ENCODE measurements at places on chromosomes 3 and 15. TPM values are rescaled to one million over a fixed set of nuclear protein-coding genes. Genes with fewer than 3 reads are reported as not detected.
A peak's percentile ranks its signal among the peaks of the same experiment; 100 is the strongest.

GRCh38 chr3:52845157-52845556 lies 10.3 kb upstream of the MUSTN1 start:
- DNase-seq: no peak

The AMT gene
- total RNA-seq: 3.5 TPM

DNA sequence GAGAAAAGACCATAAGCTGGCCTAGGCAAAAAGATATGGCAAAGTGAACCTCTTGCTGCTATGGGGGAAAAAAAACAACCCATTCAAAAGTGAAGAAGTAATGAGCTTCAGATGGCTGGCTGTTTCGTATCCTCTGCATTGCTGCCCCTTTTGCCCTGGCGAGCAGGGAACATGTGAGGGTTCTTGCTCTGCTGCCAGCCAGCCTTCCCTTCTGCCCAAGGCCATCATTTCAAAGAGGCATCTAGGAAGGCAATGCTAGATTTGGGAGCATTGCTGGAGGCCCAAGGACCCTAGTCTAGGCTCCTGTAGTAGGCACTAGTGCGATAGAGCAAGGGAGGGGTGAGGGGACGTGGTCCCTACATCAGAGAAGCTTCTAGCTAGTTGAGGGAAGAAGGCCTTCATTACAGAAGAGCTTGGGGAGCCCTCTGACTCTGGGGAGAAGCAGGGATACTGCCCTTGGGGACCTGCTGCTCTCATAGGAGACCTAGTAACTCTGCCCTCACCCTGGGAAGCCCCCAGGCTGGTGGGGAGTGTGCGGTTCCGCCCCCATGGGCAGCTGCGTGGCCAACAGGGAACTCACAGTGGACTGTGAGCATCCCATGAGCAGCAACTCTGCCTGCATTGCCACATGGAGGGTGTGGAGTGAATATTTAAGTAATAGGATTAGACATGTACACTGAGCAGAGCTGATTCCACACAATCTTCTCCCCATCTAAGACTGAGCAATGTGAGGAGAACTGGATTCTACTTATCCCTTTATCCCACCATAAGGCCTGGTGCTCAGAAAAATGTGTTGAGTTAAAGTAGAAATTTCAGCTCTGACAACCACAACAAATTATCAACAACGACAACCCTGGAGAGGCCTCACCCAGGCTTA lies 21.3 kb downstream of the ITGA11 start:
- DNase-seq: peak; percentile 85

- no peak for DNase-seq
These were observed 96.6 kb upstream of the PLXND1 start for GRCh38 chr3:129702934-129703712.

- DNase-seq: no peak
These were observed 50.6 kb downstream of the CFAP20DC start for GRCh38 chr3:58999134-58999773.

The TEX55 gene
- total RNA-seq: not detected

DNA sequence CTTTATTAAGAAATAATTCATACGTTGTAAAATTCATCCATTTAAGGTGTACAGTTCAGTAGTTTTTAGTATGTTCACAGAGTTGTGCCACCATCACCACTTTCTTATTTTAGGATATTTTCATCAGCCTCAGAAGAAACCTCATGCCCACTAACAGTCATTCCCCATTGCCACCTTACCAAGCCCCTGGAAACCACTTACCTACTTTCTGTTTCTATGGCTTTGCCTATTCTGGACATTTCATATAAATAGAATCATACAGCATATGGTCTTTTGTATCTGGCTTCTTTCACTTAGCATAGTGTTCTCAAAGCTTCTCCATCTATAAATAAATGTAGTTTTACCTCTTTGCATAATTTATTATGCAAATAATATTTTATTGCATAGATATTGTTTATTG lies 6.6 kb downstream of the FETUB start:
- DNase-seq: no peak

- DNase-seq: peak; percentile 60
These were observed 57.8 kb upstream of the KY start for GRCh38 chr3:134708671-134709070.

DNA sequence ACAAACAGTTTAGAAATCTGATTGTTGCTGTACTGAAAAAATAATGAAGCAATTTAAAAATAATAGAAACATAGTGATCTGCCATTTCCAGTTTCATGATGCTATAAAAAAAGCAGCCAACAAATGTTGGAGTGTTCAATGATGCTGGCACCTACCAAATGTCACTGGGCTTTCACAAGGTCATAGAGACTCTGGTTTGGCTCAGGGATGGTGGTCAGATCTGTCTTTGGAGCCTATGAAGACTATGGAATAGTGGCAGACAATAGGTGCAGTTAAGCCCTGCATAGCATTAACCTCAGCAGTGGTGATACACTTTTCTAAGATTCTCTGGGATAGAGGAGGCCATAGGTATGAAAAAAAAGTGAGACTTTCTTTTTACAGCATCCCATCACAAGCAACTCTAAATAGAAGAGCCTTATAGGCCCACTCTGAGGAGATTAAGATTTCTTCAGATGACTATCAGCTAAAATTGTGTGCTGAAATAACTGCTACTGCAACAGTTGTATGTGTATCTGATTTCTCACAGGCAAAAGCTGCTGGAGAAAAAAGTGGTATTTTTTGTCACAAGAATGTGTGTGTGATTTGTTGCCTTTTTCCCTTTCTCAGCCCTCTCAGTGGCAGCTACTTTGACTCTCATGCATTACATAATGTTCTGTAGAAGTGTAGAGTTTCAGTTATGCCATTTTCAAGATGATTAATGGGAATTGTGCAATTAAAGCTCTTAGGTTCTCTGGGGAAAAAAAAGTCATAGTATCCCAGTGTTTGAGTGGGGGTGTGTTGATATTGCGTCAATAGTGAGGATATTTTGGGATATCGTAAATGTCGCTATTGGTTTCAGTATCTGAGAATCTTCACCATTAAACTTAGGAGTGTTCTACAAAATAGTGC lies 137.4 kb downstream of the MBNL1 start:
- DNase-seq: no peak

- DNase-seq: no peak
These were observed 29.3 kb downstream of the RFT1 start for GRCh38 chr3:53100818-53101466.

The KNG1 gene
- total RNA-seq: not detected

GRCh38 chr15:45123397-45123796 lies 6.3 kb downstream of the DUOXA1 start:
- no peak for DNase-seq

GRCh38 chr3:188205992-188206416 lies 52.0 kb downstream of the LPP start:
- DNase-seq: no peak

- peak; percentile 91 for DNase-seq
These were observed 33.0 kb downstream of the ALDH1L1 start for GRCh38 chr3:126147147-126147931.

DNA sequence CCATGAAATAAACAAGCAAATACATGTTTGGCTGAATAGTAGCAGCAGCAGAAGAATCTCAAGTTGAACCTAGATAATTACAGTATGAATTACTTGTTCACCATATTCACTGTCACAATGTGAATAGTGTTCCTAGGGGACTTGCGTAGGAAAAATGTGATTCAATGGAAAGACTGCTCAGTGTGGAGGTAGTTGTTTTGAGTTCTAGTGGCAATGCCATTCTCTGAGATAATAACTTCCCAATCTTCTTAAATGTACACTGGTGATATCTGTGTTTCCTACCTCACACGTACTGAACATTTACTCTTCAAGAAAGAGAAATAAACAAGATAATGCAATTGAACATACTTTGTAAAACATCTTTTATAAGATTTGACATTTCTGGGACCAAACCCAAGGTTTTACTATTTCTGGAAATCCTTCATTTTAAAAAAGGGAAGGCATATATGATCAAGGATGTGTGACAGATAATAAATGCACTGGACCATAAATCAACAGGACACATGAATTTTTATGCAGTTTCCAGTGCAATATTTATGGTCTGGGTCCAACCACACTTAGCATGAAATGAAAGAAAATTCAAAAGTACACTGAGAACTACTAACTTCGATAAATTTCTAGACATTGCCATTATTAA lies 598.3 kb upstream of the ZNF385D start:
- no peak for DNase-seq

The SLC25A26 gene
- 39.0 TPM for total RNA-seq

- DNase-seq: no peak
These were observed 72.0 kb downstream of the CPN2 start for GRCh38 chr3:194279101-194279500.

The EPHB3 gene
- total RNA-seq: 4.5 TPM

DNA sequence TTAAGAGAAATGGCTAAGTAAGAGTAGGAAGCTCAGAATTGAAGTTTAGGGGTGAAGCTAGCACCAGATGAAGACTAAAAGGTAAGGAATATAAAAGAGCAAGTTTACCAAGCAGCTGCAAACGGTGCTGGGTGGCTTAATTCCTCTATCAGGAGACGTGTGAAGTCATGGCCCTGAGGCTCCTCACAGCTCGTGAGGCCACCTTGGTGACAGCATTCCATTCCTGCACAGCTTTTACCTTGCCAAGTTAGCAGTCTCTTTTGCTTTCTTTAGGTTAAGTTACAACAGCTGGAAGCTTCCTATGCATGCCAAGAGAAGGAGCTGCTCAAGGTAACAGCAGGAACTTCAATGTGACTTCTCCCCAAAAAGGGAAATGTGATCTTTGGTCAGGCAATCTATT lies 6.4 kb downstream of the TMCO5A start:
- DNase-seq: no peak

- DNase-seq: no peak
These were observed 64.4 kb upstream of the SNRPA1 start for GRCh38 chr15:101359365-101359947.

DNA sequence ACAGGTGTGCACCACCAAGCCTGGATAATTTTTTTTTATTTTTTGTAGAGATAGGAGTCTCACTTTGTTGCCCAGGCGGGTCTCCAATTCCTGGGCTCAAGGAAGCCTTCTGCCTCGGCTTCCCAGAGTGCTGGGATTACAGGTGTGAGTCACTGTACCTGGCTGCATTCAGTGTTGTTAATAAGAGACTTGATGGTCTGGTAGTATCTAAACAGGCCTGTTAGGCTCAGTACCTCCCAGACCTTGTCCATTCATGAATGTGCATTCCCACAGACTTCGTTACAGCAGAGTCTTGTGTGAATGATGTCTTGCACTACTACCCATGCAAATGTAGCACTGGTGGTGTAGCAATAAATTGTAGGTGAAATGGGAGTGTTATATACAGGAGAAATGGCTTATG lies 17.7 kb downstream of the CMTM8 start:
- DNase-seq: peak; percentile 37

The FES gene
- 26.1 TPM for total RNA-seq

- DNase-seq: no peak
These were observed 8.6 kb upstream of the ADAM10 start for GRCh38 chr15:58758141-58758540.

GRCh38 chr3:126991366-126992200 lies 8.7 kb downstream of the PLXNA1 start:
- no peak for DNase-seq

GRCh38 chr3:54427941-54428871 lies 305.9 kb downstream of the CACNA2D3 start:
- DNase-seq: no peak

The CLDN1 gene
- 1.2 TPM for total RNA-seq

The PSMA4 gene
- 118 TPM for total RNA-seq

DNA sequence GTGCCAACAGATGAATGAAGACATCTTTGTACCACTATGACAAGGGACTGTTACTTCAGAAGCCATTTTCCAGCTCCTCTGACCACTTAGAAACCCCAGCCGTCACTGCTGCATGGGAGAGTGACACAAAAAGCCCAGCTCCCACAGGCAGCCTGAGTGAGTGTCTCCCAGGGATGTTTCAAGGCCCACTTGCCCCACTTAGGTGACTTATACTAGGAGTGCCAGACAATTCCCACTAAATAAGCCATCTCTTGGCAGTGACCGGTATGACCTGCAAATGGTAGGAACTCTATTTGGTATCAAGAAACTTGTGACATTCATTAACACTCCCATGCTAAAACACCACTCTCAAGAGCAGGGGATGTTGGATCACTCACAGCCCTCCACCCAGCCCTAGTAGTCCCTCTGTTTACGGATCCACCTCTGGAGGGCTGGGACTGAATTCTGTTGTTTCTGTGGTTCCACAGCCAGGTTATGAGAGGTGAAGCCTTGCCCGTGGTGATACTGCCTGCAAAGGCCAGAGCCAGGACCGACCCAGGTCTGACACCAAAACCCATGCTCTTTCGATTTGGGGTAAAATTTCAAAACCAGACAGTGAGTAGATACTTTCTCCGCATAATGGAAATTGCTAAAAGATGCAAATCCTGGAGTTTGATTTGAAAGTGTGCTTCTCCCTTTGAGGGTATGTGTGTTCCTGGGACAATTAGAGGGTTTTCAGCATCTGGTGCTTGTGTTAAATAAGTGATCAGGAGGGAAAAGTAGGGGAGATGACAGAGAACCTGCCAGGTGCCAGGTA lies 14.5 kb downstream of the RBP1 start:
- peak; percentile 66 for DNase-seq
